Esophagus muscularis mucosa (tissue), 4 donors: ENCODE measurements at places on chromosomes 3 and 15. TPM values are rescaled to one million over a fixed set of nuclear protein-coding genes. Genes with fewer than 3 reads are reported as not detected.

NKTR gene
- total RNA-seq = 73.1 TPM

PLS1 gene
- 2.0 TPM for total RNA-seq

HRH1 gene
- total RNA-seq = 15.9 TPM

WDR93 gene
- total RNA-seq = 0.17 TPM

ADGRG7 gene
- total RNA-seq = not detected

ROPN1 gene
- total RNA-seq = not detected

CATSPER2 gene
- 0.78 TPM for total RNA-seq
